ENCODE measurements at places on chromosomes 4 and X. TPM values are rescaled to one million over a fixed set of nuclear protein-coding genes. Genes with fewer than 3 reads are reported as not detected.

- DNase-seq, result no peak
Observed at GRCh38 chr4:45120163-45120562, 393.8 kb upstream of the GNPDA2 start.

- no peak for DNase-seq
Observed at GRCh38 chr4:41268721-41269517, 12.2 kb downstream of the UCHL1 start.

TRMT10A gene
- polyA plus RNA-seq, result 15.0 TPM

GRCh38 chrX:21972046-21972445, 31.5 kb downstream of the SMS start:
- DNase-seq, result no peak

DNA sequence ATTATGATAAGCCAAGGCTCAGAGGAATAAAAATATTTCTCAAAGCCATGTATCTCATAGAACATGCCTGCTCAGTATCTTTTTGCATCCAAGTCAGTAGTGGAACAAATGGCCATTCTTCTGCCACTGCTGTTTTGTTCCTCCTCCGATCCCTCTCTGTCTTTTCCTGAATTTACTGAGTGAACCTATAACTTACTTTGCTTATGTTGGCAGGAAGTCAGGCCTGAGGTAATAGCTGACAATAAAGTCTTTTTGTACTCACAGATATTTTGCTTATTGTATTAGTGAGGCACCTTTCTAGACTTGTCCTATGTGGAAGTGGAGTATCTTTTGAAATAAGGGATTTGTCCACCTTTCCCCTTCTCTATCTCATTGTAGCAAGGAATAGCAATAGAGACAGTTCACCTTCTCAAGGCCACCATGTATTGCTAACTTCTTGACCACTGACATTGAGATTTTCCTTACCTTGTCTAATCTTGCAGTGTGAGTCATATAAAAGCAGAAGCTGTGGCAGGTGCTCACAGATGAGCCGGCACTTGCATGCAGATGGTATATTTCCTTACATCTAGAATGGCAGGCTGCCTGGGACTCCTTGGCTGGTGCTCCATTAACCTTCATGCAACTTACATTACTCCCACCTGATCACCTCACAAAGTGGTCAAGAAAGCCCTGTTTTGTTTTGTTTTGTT, 68.2 kb downstream of the AGTR2 start:
- no peak for DNase-seq

GRCh38 chr4:34191443-34191842, 2052.9 kb downstream of the ARAP2 start:
- DNase-seq, result no peak

All from renal pelvis (tissue), 12 donors.